ENCODE measurements at places on chromosomes 4 and X.

- DNase-seq = no peak
Observed at GRCh38 chr4:2871911-2872310, 28.3 kb downstream of the ADD1 start.

- no peak for DNase-seq
Observed at GRCh38 chr4:137664416-137664815, 132.1 kb upstream of the PCDH18 start.

GRCh38 chr4:47713129-47713834, 124.6 kb downstream of the CORIN start:
- no peak for DNase-seq

GRCh38 chrX:106397788-106398538, 213.8 kb upstream of the RADX start:
- no peak for DNase-seq

- no peak for DNase-seq
Observed at GRCh38 chr4:96154676-96155075, 314.8 kb downstream of the PDHA2 start.

- DNase-seq = peak; percentile 4
Observed at GRCh38 chr4:128349921-128350320, 62.3 kb upstream of the PGRMC2 start.

DNA sequence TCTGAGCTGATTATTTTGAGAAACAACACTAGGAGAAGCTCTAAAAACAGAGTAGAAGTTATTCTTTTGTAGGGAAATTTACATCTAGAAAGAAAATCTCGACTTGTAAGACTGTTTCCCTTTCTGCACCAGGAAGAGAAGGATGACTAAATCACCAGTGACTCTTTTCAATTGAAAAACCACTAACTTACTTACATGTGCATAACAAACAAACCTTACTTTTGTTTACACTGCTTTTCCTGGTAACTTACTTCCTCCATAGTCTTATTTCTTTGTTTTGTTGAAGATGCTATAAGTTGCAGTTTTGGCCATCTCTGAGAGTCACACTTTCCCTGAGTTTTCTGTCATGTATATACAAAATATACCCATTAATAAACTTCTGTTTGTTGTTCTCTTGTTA, 293.6 kb upstream of the FAT4 start:
- no peak for DNase-seq

DNA sequence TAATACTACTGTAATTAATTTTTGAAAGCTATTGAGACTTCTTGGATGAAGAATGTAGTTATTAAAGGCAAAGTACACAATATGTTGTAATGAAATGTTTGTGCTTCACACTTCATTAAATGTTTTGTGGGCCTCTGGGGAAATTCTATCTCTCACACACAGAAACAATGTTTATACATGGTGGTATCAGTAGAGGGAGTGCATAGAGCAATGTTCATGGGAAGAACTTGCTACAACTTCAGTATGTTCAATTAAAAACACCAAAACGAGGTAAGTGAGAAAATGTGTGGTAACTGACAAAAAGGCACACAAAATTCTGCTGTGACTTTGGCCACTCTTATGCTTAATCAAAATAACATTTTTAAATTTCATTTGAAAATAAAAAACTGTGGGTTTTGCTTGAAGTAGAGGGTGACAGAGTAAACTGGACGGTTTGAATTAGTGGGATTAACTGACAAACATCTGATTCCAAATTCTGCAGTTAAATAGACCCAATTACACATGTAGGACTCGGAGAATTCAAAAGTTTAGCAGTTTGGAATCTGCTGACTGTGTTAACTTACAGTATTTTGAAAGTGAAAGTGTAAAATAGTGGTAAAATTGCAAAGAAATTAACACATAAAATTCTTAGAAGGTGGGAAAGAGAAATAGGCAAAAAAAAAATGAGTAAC, 111.4 kb upstream of the TTC29 start:
- no peak for DNase-seq

- DNase-seq = no peak
Observed at GRCh38 chr4:25158817-25159216, 1.4 kb downstream of the SEPSECS start.

DNA sequence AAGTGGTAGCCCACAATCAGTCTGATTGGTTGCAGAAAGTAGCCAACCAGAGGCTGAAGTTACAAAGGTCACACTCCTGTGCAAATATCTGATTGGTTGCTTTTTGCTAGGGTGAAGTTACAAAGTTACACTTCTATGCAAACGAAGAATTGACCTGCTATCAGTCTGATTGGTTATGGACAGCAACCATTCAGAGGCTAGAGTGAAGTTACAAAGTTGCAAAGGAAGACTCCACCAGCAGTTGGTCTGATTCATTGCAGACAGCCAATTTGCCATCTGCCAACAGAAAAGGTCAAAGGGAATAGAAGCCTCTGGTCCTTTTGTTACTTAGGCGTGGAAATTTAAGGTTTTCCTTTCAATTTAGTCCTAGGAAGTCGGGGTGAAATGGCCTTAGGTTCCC, 377.7 kb downstream of the PRDM5 start:
- no peak for DNase-seq

DNA sequence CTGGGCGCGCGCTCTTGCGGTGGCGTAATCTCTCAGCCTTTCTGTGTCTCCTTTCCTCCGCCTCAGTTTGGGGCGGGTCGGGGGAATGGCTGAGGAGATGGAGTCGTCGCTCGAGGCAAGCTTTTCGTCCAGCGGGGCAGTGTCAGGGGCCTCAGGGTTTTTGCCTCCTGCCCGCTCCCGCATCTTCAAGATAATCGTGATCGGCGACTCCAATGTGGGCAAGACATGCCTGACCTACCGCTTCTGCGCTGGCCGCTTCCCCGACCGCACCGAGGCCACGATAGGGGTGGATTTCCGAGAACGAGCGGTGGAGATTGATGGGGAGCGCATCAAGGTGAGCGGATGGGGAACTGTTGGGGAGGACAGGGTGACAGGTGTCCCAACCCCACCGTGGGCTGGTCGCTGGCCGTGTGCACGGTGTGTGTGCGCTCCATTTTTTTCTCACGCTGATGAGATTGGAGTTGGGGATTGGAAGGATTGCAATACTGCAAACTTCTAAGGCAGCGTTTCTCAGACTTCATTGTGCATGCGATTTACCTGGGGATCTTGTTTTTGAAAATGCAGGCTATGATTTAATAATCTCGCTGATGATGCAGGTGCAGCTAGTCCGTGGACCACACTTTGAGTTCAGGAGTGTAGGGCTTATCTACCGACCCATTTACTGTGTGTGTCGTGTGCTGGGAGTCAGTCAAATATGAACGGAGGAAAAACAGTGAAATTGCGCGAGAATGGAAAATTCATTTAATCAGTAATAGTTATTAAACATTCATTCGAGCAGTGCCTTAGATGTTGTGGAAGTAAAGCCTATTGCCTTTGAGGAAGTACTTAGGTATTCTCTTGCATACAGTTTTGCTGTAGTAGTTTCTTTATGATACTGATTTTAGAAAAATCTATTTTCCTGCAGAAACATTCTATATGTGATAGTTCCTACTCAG, at the start of gene RAB33B:
Gene RAB33B, plus strand, starts transcription at position 11 of the 935 bp plus-strand sequence. Its CDS starts 75 bp downstream, at position 86.
- no peak for DNase-seq

- DNase-seq = no peak
Observed at GRCh38 chr4:32499171-32499570, 1779.0 kb downstream of the PCDH7 start.

GRCh38 chr4:138576684-138577083, 334.5 kb upstream of the SLC7A11 start:
- DNase-seq = peak; percentile 19

DNA sequence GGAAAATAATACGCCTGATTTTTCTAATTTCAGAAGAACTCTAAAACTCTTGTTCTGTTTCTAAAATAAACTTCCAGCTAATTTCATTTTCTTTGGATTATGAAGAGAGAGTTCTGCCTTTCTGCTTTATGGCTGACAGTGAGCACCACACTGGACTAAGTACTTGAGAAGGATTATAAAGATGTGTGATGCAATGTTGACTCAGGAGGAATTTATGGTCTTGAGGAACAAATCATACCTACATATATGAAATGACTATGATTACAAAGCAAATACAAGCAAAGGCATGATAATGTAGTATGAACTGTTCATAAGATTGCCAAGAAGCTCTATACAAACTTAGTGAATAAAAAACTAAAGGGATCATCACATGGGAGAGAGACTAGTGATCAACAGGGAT, 13.0 kb upstream of the SLC25A5 start:
- no peak for DNase-seq

GRCh38 chr4:22897520-22898108, 204.9 kb downstream of the GBA3 start:
- DNase-seq = peak; percentile 68

GRCh38 chr4:108433832-108434231, 186.5 kb upstream of the RPL34 start:
- no peak for DNase-seq

DNA sequence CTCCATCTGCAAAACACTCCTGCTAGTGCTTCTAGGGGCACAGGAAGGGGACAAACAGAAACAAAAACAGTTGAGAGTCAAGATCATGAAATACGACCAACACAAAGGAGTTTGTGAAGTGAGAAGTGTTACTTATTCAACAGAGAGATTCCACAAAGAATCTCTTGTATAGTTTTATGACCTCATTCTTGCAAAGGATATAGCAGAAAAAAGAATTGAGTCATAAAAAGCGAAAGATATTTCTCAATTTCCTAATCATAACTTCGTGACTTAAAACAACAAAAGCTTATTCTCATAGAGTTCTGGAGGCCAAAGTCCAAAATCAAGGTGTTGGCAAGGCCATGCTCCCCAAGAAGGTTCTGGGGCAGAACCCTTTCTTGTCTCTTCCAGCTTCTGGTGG, 40.7 kb downstream of the TIGD4 start:
- no peak for DNase-seq

- no peak for DNase-seq
Observed at GRCh38 chrX:332916-333610, 14.5 kb upstream of the GTPBP6 start.

- DNase-seq = no peak
Observed at GRCh38 chr4:170716868-170717267, 627.1 kb upstream of the AADAT start.

DNA sequence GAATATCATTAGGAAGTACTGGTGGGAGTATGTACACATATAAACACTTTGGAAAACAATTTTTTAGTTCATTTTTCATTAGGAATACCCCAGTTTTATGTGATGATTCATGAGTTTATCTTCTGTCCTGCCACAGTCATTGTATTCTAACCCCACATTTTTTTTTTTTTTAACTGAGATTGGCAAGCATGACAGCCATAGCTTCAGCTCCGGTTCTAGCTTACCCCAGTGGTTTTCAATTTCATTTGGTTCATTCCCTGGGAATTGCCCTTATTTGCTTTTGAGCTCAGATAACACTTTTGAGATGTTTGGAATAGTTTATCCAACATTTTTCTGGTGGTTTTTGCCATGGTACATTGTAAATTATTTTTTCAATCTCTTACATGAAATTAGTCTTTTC, 21.0 kb upstream of the FMR1 start:
- no peak for DNase-seq
